HCEC 1CT (cell line): ENCODE measurements at places on chromosomes 2 and 18.
A peak's percentile ranks its signal among the peaks of the same experiment; 100 is the strongest.

DNA sequence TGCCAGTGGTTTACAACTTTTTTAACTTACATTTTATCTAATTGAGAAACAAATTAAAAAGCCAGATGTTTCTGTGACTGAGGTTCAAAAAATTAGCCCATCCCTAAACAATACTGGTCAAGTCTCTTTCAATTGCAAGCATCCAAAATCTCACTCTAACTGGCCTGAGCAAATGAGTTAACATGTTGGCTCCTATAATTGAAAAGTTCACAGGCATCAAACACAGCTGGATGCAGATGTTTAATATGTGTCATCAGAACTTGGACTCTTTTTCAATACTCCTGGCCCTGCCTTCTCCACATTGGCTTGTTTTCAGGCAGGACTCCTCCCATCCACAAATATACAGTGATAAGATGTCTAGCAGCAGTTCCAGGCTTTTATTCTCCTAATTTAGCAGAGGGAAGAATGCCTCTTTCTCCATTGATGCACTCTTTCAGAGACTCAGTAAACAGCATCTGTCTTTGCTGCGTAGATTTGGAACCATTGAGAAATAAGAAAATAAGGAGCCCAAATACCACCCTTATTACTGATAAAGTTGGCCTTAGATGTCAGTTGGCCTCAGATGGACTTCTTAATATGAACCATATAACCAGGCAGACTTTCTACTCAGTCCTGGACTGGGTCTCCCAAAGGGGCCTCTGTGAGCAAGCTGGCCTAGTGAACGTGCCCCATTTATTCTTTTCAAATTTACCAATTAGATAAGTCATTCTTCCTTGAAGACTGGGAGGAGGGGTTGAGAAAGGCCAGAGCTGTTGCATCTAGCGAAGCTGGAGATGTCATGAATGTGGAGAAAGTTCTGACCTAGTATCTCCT, 30.4 kb upstream of the FN1 start:
- DNase-seq, result peak; percentile 76

DNA sequence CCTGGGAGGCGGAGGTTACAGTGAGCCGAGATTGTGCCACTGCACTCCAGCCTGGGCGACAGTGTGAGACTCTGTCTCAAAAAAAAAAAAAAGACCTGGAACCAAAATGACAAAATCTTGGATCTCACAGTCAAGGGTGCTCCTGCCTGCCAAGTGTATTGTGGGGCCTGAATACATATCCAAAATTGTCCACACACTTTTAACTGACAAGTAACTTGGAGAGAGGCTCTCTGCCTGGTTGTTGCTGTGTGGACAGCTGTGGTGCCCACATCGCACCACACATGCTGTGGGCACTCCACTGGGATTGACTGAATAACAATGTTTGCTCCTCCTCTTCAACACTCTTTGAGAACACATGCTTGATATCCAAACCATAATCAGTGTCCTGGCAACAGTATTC, 117.6 kb upstream of the REV1 start:
- DNase-seq, result no peak

DNA sequence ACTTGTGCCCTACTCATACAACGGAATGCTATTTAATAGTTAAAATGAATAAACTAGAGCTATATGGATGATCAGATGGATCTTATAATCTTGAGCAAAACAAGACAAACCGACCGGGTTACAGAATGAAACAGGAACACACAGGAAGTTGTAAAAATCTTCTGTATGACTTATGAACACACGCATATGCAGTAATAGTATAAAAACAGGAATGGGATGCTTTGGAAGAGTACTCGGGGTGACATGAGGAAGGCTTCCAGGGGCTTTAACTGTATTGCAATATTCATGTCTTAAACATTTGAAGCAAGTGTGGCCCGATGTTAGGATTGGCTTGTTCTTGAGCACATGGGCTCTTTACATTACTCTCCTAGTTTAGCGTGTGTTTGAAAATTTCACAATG, 14.9 kb upstream of the E2F6 start:
- DNase-seq, result no peak

GRCh38 chr2:68272246-68272994, 20.1 kb upstream of the PPP3R1 start:
- no peak for DNase-seq

GRCh38 chr2:229231328-229231868, 39.7 kb downstream of the PID1 start:
- DNase-seq, result no peak
